ENCODE measurements at places on chromosomes 5 and 9.

- no peak overlapping the region for H3K4me3 ChIP-seq
- H3K27ac ChIP-seq = no peak overlapping the region
- peaks cover 5% of the 10 kb centered on the region for H3K4me1 ChIP-seq
- H3K27me3 ChIP-seq = peaks cover 27% of the 10 kb centered on the region
- H3K36me3 ChIP-seq = no peaks in the 10 kb centered on the region
Observed at GRCh38 chr9:38083858-38084555, 15.0 kb upstream of the SHB start.

DNA sequence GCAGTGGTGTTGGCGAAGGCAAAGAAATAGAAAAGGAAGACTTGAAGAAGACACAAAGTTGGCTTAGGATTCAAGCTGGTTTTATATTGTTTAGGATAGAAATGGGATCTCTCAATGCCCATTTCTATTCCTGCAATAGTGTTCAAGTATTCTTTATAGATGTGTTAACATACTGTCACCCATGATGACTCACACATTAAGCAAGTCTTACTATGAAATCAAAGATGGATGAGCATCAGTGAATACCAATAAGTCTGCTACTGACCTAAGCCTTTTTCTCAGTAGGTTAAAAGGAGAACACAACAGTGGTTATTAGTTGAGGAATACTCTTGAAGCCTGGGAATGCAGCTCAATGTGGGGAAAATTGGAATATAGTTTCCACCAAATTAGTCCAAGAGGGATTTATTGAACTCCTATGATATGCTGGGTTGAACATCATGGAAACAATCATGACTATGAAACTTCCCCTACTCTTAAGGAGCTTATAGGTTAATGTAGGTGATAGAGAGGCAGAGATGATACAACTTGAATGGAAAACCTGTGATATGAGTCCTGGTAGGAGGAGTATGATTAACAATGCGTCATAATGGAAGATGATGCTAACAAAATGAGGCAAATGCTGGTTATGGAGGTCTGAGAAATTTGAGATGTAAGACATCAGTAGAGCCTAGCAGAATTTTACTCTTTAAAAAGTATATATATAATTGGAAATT is 417.1 kb upstream of the DAP start:
- DNase-seq = no peak
- H3K27me3 ChIP-seq = no peaks in the 10 kb centered on the region
- no peak overlapping the region for H3K27ac ChIP-seq

- peaks cover 62% of the 10 kb centered on the region for H3K4me1 ChIP-seq
- H3K4me3 ChIP-seq = peak within 1 kb of the TSS; percentile 95
- no peaks in the 10 kb centered on the region for H3K27me3 ChIP-seq
- no peak for DNase-seq
- peak within 1 kb of the TSS; percentile 94 for H3K27ac ChIP-seq
- peaks cover 25% of the 10 kb centered on the region for H3K36me3 ChIP-seq
Observed at GRCh38 chr5:96876292-96876850, at the start of gene ERAP2. TSS of gene ERAP2 (plus strand) at chr5:96876500. CDS start at chr5:96879686, 3,186 bp downstream.

DNA sequence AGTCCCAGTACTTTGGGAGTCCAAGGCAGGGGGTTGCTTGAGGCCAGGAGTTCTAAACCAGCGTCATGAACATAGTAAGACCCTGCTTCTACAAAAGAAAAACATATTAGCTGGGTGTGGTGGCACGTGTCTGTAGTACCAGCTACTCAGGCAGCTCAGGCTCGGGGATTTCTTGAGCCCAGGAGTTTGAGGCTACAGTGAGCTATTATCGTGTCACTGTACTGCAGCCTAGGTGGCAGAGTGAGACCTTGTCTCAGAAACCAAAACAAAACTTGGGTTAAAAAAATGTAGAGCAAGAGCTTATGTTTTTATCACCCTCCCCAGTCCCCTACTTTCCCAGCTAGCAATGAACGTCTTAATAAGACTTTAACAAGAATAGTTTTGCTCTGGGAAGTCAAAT is 46.7 kb downstream of the UHRF2 start:
- no peaks in the 10 kb centered on the region for H3K27me3 ChIP-seq
- no peak overlapping the region for H3K27ac ChIP-seq
- DNase-seq = no peak
- no peak overlapping the region for H3K4me3 ChIP-seq
- H3K4me1 ChIP-seq = peaks cover 9% of the 10 kb centered on the region
- H3K36me3 ChIP-seq = peaks cover 54% of the 10 kb centered on the region

GRCh38 chr9:114894609-114895433 is 35.6 kb downstream of the TNFSF8 start:
- peak; percentile 69 for DNase-seq
- H3K4me3 ChIP-seq = peak overlapping the region; percentile 29
- peak overlapping the region; percentile 58 for H3K27ac ChIP-seq
- H3K27me3 ChIP-seq = no peaks in the 10 kb centered on the region

DNA sequence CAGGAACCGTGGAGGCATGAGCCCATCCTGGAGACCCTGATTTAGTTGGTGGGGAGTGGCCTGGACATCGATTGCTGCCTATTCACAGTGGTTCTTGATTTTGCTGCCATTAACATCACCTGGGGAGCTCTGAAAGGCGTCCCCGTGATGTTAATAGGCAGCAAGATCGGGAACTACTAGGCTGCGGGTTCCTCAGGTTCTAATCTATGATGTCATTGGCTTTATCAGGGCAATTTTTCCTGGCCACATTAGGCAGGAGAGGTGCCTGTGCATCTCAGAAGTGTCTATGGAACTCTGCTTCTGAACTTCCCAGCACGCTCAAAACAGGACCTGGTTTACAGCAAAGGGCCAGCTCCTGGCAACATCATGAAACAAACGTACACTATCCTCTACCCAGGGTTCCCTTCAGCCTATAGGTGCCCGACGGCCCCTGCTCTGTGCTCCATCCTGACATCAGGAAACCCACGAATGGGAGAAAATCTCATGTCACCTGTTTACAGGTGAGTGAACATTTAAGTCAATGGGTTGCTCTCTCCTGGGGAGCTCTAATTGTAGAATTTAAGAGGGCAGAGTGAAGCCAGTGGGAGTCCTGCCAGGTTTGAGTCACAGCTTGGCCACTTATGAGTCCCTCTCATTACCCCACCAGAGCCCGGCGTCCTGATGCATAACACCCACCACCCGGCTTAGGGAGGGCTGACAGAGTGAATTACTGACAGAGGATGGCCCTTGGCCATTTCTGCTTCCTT is 49.4 kb downstream of the ROPN1L start:
- no peaks in the 10 kb centered on the region for H3K27me3 ChIP-seq
- H3K4me1 ChIP-seq = peaks cover 19% of the 10 kb centered on the region
- DNase-seq = no peak
- no peak overlapping the region for H3K27ac ChIP-seq

- no peaks in the 10 kb centered on the region for H3K27me3 ChIP-seq
- peak overlapping the region; percentile 87 for H3K27ac ChIP-seq
- DNase-seq = no peak
- H3K4me3 ChIP-seq = peak overlapping the region; percentile 72
Observed at GRCh38 chr5:132463811-132464155, 26.8 kb downstream of the IRF1 start.

DNA sequence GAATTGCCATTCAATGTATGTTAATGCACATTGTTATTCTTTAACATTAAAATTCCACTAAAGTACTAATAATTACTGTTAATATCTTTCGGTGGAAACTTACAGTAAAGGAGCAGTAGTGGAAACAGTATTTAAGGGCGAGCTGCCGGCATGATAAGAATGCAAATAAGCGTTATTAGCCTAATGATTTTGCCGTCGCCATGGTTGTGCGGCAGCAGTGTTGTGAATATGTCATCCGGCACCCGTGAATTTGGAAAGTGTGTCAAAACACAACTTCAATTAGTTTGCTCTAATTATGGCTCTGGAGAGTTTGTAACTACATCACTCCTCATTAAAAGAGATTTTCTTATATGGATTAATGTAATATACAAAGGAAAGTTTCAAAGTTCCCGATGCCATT is 81.4 kb downstream of the MVB12B start:
- no peak overlapping the region for H3K4me3 ChIP-seq
- peaks cover 29% of the 10 kb centered on the region for H3K4me1 ChIP-seq
- no peak for DNase-seq
- H3K27me3 ChIP-seq = peaks cover 29% of the 10 kb centered on the region
- H3K27ac ChIP-seq = no peak overlapping the region

GRCh38 chr5:133341915-133342710 is 270.2 kb downstream of the FSTL4 start:
- H3K4me3 ChIP-seq = no peak overlapping the region
- H3K27ac ChIP-seq = no peak overlapping the region
- H3K27me3 ChIP-seq = peaks cover 13% of the 10 kb centered on the region
- no peaks in the 10 kb centered on the region for H3K4me1 ChIP-seq
- DNase-seq = no peak

GRCh38 chr5:119300311-119300670 is 55.5 kb upstream of the TNFAIP8 start:
- no peaks in the 10 kb centered on the region for H3K27me3 ChIP-seq
- H3K4me1 ChIP-seq = peaks cover 61% of the 10 kb centered on the region
- H3K4me3 ChIP-seq = peak overlapping the region; percentile 91

DNA sequence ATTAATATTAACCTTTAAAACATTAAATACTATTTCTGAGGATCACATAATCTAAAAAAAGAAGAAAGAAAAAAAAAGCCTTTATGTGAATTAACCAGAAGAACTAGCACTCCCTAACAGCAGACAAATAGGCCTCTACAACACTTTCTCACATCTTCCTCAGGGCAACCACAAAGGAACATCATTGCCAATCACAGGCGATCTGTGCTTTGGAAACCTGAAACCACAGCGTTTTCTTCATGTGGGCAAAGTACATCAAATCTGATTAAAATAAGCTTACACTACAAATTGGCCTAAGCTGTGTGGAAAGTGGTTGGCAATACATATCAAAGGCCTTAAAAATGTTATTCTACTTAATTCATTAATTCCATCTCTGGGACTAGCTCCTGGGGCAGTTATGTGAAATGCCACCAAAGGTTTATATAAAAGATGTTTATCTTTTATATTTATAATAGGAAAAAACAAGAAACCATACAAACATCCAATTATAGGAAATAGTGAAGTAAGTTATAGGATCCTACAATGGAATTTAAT is 184.8 kb upstream of the TBCA start:
- H3K27ac ChIP-seq = no peak overlapping the region
- H3K36me3 ChIP-seq = no peaks in the 10 kb centered on the region
- H3K27me3 ChIP-seq = peaks cover 33% of the 10 kb centered on the region
- H3K4me1 ChIP-seq = peaks cover 13% of the 10 kb centered on the region

GRCh38 chr9:93301291-93301811 is 117.4 kb downstream of the WNK2 start:
- DNase-seq = no peak
- H3K27ac ChIP-seq = no peak overlapping the region
- H3K4me3 ChIP-seq = no peak overlapping the region
- H3K4me1 ChIP-seq = peaks cover 6% of the 10 kb centered on the region

DNA sequence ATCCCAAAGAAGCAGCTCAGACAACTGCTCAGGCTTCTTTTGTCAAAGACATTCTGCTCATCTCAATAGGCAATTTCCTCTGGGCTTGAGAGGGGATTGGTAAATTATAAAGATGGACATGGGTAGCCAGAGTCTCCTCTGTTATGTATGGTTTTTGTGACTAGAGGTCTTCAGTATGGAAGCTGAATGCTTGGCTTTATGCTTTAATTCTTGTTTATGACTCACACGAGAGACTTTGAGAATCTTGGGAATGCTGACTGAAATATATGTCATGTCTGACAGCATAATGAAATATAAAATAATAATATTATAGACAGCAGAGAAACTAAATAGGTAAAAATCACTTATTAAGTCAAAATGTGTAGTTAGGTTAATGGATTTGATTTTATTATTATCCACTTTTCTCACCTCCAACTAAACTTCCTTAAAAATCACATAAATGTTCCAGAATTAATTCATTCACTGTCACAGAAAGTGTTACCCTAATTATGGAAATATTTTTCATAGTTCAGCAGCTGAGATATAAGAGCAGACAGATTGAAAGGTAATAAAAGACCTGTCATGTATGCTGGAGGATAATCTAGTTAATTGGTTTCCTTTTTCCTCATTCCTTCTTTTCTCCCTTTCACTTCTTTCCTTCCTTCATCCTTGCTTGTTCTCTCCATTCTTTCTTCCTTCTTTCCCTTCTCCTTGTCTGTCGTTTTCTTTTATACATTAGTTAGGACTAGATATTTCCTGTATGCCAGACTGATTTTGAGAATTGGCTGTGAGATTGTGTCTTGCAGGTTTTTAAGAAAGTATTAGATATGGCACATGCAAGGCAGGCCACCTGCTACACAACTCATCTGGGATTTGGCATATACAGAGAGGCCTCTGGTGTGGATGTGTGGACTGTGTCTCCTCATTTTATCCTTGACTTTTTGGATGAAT is 1866.1 kb upstream of the NUDT12 start:
- no peaks in the 10 kb centered on the region for H3K36me3 ChIP-seq
- no peak for DNase-seq
- no peaks in the 10 kb centered on the region for H3K27me3 ChIP-seq
- no peaks in the 10 kb centered on the region for H3K4me1 ChIP-seq
- no peak overlapping the region for H3K27ac ChIP-seq
- H3K4me3 ChIP-seq = no peak overlapping the region

DNA sequence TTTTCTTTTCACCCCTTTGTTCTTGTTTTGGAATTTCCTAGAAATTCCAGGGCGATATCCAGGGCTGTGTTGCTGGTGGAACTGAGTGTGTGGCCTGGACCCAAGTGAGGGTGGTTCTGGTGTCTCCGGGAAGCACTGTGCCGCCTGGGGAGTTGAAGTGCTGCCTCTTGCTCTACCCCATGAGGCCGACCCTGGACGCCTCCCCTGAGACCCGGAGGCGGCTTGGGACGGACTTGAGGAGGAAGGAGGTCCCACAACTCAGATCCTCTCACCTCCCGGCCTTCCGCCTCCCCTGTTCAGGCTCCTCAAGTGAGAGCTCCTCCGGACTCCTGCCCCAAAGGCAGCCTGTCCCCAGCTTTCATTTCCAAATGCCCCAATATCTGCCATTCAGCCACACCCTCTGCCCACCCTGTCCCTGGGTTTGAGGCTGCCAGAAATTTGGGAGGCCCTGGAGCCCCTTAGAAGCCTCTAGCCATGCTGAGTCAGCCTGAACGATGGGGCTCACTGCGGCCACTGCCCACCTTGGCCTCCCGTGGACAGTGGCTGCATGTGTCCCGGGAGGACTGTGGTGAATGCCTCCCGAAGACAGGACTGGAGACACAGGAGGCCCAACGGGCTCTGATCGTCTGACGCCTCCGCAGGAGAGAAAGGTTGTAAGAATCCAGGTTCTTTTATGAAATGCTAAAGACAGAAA is 42.6 kb upstream of the SLC6A19 start:
- no peak for DNase-seq
- peaks cover 35% of the 10 kb centered on the region for H3K27me3 ChIP-seq
- H3K4me3 ChIP-seq = no peak overlapping the region
- no peak overlapping the region for H3K27ac ChIP-seq
- no peaks in the 10 kb centered on the region for H3K4me1 ChIP-seq

All from T-helper 2 cell treated with Interferon-gamma antibody and Interleukin-4, amounts not matched to agents 5 μg/mL and 100 μg/mL, for 36 hours (primary cell).